ENCODE measurements at places on chromosomes 2 and 18.

DNA sequence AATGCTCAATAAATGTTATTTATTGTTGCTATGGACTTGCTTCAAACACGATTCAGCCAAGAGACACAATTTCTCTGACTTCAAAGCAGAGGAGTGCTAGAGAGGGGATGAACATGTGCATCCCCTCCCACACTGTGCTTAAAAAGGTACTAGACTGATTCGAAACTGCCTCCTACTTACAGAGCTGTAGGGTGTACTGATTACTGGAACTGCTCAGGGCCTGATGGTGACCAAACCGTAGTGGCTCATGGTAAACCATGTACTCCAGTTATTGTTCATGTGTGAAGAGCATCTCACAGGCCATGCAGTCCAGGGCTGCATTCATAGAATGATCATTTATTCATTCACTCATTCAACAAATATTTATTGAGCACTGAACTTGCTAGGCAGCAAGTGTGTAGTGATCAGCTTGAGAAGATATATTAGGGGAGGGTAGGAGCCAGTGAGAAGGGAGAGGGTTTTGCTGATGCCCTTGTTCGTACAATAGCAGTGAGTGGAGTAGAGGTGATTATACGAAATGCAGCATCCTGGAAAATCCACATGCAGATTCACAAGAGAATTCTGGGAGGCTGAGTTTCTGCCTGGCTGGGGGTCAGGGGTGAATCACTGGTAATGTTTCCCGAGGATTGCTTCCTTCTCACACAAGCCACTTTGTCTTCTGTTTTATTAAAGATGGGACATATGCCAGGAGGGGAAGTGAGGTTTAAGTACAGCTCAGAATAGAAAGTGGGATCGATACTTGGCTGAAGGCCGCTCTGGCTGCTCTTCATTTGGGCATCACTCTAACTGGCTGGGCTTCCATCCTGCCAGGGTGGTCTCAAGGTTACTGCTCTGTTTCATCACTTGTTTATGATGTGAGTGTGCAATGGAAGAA is 245.4 kb downstream of the RAD51AP2 start:
- no peak for DNase-seq

- no peak for DNase-seq
Measured at GRCh38 chr2:229408356-229408755, 137.3 kb upstream of the PID1 start.

GRCh38 chr2:180761224-180761623 is 219.2 kb upstream of the UBE2E3 start:
- DNase-seq: no peak

DNA sequence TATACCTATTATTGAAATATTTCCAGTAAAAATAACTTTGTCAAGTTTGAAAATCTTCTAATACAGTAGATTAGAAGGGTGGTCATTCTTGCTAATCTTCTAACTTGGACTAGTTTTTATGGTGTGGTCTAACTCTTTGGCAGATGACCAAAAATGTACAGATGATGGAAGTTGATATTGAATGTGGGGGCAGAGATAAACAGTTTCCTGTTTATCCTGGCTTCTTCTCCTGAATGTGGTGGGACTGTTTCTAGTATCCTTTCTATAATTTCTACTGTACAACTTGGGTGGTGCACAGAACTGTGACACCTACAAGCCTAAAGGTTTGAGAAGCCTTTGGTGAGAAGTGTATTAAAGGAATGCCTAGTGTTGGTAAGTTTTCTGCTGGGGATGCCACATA is 178.7 kb downstream of the PDE11A start:
- no peak for DNase-seq

DNA sequence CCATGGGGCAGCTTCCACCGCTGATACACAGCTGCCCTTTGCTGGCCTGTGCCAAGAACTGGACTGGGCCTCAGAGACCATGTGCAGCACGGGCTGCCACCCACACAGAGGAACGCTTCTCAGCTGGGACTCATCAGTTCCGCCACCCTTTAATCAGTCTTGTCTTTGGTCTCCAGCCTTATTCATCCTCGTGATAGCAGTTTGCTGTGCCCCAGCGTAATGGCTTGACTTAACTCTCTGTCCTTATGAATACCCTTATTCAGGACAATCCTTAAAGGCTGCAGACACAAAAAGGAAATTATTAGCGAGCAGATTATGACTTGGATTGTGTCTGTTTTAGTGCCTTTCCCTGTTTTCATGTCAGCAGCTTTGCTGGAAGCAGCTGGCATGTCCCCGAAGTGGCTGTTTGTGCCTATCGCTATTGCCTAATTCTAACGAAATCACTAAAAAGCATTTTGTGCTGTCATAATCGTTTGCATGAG is 108.9 kb upstream of the DAPL1 start:
- DNase-seq: no peak
